Prostate gland (tissue), 2 donors: ENCODE measurements at places on chromosomes 6 and 20. TPM values are rescaled to one million over a fixed set of nuclear protein-coding genes. Genes with fewer than 3 reads are reported as not detected.

RAET1L gene
- total RNA-seq: not detected

DNA sequence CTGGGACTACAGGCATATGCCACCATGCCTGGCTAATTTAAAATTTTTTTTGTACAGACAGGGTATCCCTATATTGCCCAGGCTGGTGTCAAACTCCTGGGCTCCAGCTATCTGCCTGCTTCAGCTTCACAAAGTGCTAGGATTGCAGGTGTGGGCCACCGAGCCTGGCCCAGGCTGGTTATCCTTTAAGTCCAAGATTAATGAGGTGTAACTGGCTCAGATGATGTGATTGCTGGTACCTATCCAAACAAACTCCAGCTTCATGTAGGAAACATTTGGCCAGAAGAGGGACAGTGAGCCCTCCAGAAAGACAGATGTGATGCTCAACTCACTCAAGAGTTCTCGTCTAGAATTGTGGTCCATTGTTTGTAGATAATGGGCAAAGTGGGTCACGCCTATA is 9.2 kb upstream of the ZNF318 start:
- no peaks in the 10 kb centered on the region for H3K27me3 ChIP-seq
- H3K4me3 ChIP-seq: no peak overlapping the region
- H3K4me1 ChIP-seq: no peaks in the 10 kb centered on the region
- H3K36me3 ChIP-seq: no peaks in the 10 kb centered on the region
- H3K27ac ChIP-seq: no peak overlapping the region

DNA sequence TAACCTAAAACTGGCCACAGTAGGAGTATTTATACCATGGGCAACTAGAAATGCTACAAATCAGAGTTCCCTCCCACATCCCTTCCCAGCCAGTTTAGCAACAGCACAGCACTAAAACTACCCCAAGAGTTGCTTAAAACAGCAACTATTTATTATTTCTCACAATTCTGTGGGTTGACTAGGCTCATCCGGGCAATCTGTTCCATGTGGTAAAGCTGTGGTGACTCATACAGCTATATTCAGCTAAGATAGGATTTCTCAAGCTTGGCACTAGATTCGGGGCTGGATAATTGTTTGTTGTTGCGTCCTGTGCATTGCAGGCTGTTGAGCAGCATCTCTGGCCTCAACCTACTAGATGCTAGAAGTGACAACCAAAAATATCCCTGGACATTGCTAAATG is 8.6 kb upstream of the HECA start:
- no peaks in the 10 kb centered on the region for H3K27me3 ChIP-seq
- no peak overlapping the region for H3K4me3 ChIP-seq
- H3K36me3 ChIP-seq: no peaks in the 10 kb centered on the region
- H3K4me1 ChIP-seq: no peaks in the 10 kb centered on the region

- no peak for DNase-seq
- H3K4me3 ChIP-seq: no peak overlapping the region
- H3K27ac ChIP-seq: no peak overlapping the region
- H3K36me3 ChIP-seq: no peaks in the 10 kb centered on the region
- H3K27me3 ChIP-seq: no peaks in the 10 kb centered on the region
- no peaks in the 10 kb centered on the region for H3K4me1 ChIP-seq
These were observed 368.5 kb downstream of the DOK5 start for GRCh38 chr20:54843865-54844264.

TP53TG5 gene
- not detected for total RNA-seq

- no peak overlapping the region for H3K4me3 ChIP-seq
- H3K4me1 ChIP-seq: no peaks in the 10 kb centered on the region
- no peaks in the 10 kb centered on the region for H3K36me3 ChIP-seq
These were observed 161.3 kb upstream of the RREB1 start for GRCh38 chr6:6946206-6947155.

- no peak for DNase-seq
- H3K27ac ChIP-seq: no peak overlapping the region
- no peak overlapping the region for H3K4me3 ChIP-seq
- H3K36me3 ChIP-seq: no peaks in the 10 kb centered on the region
- H3K27me3 ChIP-seq: no peaks in the 10 kb centered on the region
These were observed 8.1 kb upstream of the TSPYL1 start for GRCh38 chr6:116287689-116288282.

PHF3 gene
- 63.9 TPM for total RNA-seq

MOG gene
- not detected for total RNA-seq

GRCh38 chr20:37243076-37243936 is 18.3 kb downstream of the GHRH start:
- H3K4me1 ChIP-seq: no peaks in the 10 kb centered on the region
- DNase-seq: no peak
- H3K27me3 ChIP-seq: no peaks in the 10 kb centered on the region
- no peaks in the 10 kb centered on the region for H3K36me3 ChIP-seq
